Activated CD4-positive, alpha-beta T cell treated with anti-CD3 and anti-CD28 coated beads, Interleukin-2, amount 10 ng/mL, durations not matched to agents 7 days and 5 days (primary cell): ENCODE measurements at places on chromosomes 1 and 21. TPM values are rescaled to one million over a fixed set of nuclear protein-coding genes. Genes with fewer than 3 reads are reported as not detected.

The LCE1B gene
- total RNA-seq: not detected

The GNAT2 gene
- total RNA-seq: not detected

GRCh38 chr21:37866027-37866426, 50.2 kb downstream of the KCNJ6 start:
- no peak for DNase-seq
- H3K27me3 ChIP-seq: peaks cover 4% of the 10 kb centered on the region
- H3K4me1 ChIP-seq: no peaks in the 10 kb centered on the region
- H3K4me3 ChIP-seq: no peak overlapping the region
- no peak overlapping the region for H3K27ac ChIP-seq

GRCh38 chr1:111234866-111235265, 7.4 kb downstream of the CHI3L2 start:
- no peak for DNase-seq
- H3K27ac ChIP-seq: no peak overlapping the region
- no peak overlapping the region for H3K4me3 ChIP-seq
- peaks cover 28% of the 10 kb centered on the region for H3K4me1 ChIP-seq
- no peaks in the 10 kb centered on the region for H3K27me3 ChIP-seq
- H3K36me3 ChIP-seq: peaks cover 77% of the 10 kb centered on the region

DNA sequence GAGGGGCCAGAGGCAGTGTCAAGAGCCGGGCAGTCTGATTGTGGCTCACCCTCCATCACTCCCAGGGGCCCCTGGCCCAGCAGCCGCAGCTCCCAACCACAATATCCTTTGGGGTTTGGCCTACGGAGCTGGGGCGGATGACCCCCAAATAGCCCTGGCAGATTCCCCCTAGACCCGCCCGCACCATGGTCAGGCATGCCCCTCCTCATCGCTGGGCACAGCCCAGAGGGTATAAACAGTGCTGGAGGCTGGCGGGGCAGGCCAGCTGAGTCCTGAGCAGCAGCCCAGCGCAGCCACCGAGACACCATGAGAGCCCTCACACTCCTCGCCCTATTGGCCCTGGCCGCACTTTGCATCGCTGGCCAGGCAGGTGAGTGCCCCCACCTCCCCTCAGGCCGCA, at the start of gene BGLAP:
BGLAP (plus strand) TSS at position 259 of the 400 bp plus-strand sequence; CDS start at position 307, 48 bp downstream.
- no peak within 1 kb of the TSS for H3K27ac ChIP-seq
- DNase-seq: no peak
- H3K27me3 ChIP-seq: no peaks in the 10 kb centered on the region
- no peak within 1 kb of the TSS for H3K4me3 ChIP-seq
